T follicular helper cell (primary cell): ENCODE measurements at places on chromosomes 5 and 9.

DNA sequence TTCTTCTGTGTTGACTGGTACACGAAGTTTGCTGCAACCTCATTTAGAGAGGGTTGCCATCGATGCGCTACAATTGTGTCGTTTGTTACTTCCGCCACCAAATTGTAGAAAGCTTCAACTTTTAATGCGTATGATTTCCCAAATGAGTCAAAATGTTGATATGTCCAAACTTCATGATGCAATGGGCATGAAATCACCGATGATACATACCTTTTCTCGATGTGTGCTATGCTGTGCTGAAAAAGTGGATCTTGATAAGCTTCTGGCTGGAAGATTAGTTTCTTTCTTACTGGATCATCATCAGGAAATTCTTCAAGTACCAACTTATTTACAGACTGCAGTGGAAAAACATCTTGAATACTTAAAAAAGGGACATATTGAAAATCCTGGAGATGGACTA, 65.7 kb downstream of the TMEM38B start:
- DNase-seq, result no peak

DNA sequence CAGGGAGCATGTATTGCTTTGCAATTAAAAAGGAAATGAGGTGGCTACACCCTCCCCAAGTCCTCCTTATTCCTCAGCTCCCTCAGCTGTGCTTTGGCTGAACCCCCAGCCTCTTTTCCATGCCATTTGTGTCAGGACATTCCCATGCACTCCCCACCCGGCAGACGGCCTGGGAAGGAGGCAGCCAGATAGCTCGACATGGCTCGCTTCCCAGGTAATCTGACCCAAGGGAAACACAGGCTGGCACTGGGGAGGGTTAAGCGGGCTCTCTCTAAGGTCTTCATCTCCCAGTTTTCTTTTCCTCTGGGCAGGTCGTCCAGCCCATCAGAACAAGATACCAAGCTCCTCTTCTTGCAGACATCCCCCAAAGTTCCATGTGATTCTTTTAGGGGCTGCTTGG, 31.2 kb downstream of the BTNL9 start:
- no peak for DNase-seq

DNA sequence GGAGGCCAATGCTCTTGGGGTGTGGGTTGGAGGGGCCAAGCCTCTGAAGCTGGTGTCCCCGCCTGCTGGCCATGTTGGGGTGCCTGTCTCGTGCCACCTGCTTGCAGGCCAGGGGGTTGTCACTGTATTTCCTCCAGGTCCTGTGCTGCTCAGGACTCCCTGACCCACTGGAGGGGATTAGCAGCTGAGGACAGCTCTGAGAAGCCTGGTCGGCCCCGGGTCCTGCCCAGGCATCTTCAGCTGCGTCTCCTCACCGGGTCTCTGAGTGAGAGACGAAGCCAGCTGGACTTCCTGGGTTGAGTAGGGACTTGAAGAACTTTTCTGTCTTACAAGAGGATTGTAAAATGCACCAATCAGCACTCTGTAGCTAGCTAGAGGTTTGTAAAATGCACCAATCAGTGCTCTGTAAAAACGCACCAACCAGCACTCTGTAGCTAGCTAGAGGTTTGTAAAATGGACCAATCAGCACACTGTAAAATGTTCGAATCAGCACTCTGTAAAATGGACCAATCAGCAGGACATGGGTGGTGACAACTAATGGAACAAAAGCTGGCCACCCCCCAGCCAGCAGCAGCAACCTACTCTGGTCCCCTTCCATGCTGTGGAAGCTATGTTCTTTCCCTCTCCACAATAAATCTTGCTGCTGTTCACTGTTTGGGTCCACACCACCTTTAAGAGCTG, 20.6 kb upstream of the SLC9A3 start:
- no peak for DNase-seq

GRCh38 chr5:68953231-68953874, 140.5 kb upstream of the SLC30A5 start:
- no peak for DNase-seq

GRCh38 chr5:69206528-69207190, 17.3 kb downstream of the CENPH start:
- no peak for DNase-seq
